Vagina (tissue), 2 donors: ENCODE measurements at places on chromosomes 11 and 22.
A peak's percentile ranks its signal among the peaks of the same experiment; 100 is the strongest.

- no peaks in the 10 kb centered on the region for H3K4me1 ChIP-seq
- H3K27me3 ChIP-seq, result no peaks in the 10 kb centered on the region
- peaks cover 32% of the 10 kb centered on the region for H3K36me3 ChIP-seq
- H3K27ac ChIP-seq, result no peak overlapping the region
- DNase-seq, result no peak
- H3K4me3 ChIP-seq, result no peak overlapping the region
These were observed 28.9 kb upstream of the CARS1 start for GRCh38 chr11:3086114-3086513.

DNA sequence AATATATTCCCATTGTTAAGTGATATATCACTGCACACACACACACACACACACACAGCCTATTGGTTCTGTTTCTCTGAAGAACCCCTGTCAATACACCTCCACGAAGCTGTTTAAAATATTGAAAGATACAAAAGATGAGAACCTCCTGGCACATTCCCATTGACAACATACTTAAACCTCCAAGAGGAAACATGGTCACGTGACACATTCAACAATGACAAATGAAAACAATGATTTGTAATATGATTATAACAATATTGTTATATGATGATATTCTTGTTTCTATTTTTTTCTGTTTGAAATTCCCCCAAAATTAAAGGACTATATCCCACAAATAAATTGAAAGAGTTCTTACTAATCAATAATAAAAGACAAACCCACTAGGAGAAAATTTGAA is 1344.9 kb downstream of the BRD1 start:
- H3K4me1 ChIP-seq, result no peaks in the 10 kb centered on the region
- no peaks in the 10 kb centered on the region for H3K36me3 ChIP-seq
- no peak overlapping the region for H3K27ac ChIP-seq
- H3K4me3 ChIP-seq, result no peak overlapping the region
- no peak for DNase-seq

- H3K27ac ChIP-seq, result peak overlapping the region; percentile 72
- no peaks in the 10 kb centered on the region for H3K36me3 ChIP-seq
- peak overlapping the region; percentile 36 for H3K4me3 ChIP-seq
These were observed 10.7 kb upstream of the NLRP6 start for GRCh38 chr11:267491-267994.

- no peak for DNase-seq
- H3K27ac ChIP-seq, result no peak overlapping the region
- no peak overlapping the region for H3K4me3 ChIP-seq
- H3K27me3 ChIP-seq, result no peaks in the 10 kb centered on the region
- H3K4me1 ChIP-seq, result peaks cover 11% of the 10 kb centered on the region
- no peaks in the 10 kb centered on the region for H3K36me3 ChIP-seq
These were observed 66.7 kb downstream of the MICAL3 start for GRCh38 chr22:17957693-17958092.

GRCh38 chr11:46239801-46240061 is 37.7 kb upstream of the CREB3L1 start:
- H3K27me3 ChIP-seq, result no peaks in the 10 kb centered on the region
- peak overlapping the region; percentile 86 for H3K27ac ChIP-seq
- no peak for DNase-seq
- peaks cover 34% of the 10 kb centered on the region for H3K4me1 ChIP-seq
- no peaks in the 10 kb centered on the region for H3K36me3 ChIP-seq
- H3K4me3 ChIP-seq, result no peak overlapping the region

- no peaks in the 10 kb centered on the region for H3K36me3 ChIP-seq
- no peak for DNase-seq
- H3K4me3 ChIP-seq, result no peak overlapping the region
- H3K4me1 ChIP-seq, result peaks cover 75% of the 10 kb centered on the region
- peak overlapping the region; percentile 16 for H3K27ac ChIP-seq
These were observed 5.0 kb downstream of the DGKZ start for GRCh38 chr11:46352063-46352841.

- H3K4me1 ChIP-seq, result no peaks in the 10 kb centered on the region
- H3K27ac ChIP-seq, result no peak overlapping the region
- no peak overlapping the region for H3K4me3 ChIP-seq
- H3K27me3 ChIP-seq, result no peaks in the 10 kb centered on the region
- DNase-seq, result no peak
These were observed 397.5 kb downstream of the ETS1 start for GRCh38 chr11:128189823-128190222.

DNA sequence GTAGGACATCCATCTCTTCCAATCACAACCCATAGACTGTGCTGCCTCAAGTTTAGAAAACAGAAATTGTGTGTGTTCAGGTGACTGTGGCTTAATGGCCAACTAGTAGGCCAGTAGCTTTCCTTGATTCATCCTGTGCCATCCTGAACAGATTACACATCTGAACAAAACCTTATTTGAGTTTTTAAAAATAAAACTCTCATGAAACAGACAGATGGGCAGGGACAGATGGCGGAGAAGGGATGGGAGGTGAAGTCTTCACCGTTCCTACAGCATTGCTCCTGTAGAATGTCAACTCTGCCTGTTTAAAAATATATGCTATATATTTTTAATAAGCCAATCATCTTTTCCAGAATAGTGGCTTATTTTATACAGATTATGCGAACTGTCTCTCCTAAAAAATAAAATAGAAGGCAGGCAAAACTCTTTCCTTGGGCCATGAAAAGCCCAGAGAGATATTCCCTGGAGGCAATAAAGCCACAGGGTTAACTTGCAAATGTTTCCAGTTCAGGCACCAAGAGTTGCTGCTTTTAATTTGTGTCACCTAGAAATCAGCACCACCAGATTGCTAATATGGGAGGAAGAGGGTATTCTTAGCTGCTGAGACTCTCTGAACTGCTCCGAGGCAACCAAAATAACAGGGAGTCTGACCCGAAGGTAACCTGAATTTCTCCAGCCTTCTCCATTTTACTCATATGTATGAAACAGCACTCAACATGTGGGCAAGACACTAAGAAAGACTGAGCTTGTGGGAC is 861.2 kb downstream of the OPCML start:
- no peaks in the 10 kb centered on the region for H3K36me3 ChIP-seq
- H3K27me3 ChIP-seq, result no peaks in the 10 kb centered on the region
- no peak overlapping the region for H3K4me3 ChIP-seq
- no peaks in the 10 kb centered on the region for H3K4me1 ChIP-seq

DNA sequence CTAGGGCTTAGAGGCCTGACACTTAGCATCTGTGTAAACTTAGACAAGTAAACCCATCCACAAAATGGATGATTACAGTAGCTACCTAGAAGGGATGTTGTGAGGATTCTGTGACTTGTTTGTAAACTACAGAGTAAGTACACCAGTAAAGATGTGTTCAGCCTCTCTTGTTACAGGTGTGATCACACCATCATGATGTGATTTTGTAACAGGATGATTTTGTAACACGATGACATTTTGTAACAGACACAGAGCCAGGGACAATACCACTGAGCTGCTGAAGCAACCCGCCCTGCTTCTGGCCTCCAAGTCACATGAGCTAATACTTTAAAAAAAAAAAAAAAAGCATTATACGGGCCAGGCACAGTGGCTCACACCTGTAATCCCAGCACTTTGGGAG is 17.0 kb downstream of the FADD start:
- no peaks in the 10 kb centered on the region for H3K36me3 ChIP-seq
- H3K4me1 ChIP-seq, result no peaks in the 10 kb centered on the region
- no peak for DNase-seq
- H3K27ac ChIP-seq, result no peak overlapping the region
- H3K27me3 ChIP-seq, result no peaks in the 10 kb centered on the region

GRCh38 chr11:96035740-96036078 is 111.8 kb upstream of the MTMR2 start:
- H3K36me3 ChIP-seq, result no peaks in the 10 kb centered on the region
- peaks cover 19% of the 10 kb centered on the region for H3K4me1 ChIP-seq
- no peaks in the 10 kb centered on the region for H3K27me3 ChIP-seq
- no peak overlapping the region for H3K4me3 ChIP-seq
- no peak overlapping the region for H3K27ac ChIP-seq

- peaks cover 54% of the 10 kb centered on the region for H3K36me3 ChIP-seq
- peaks cover 22% of the 10 kb centered on the region for H3K4me1 ChIP-seq
- no peaks in the 10 kb centered on the region for H3K27me3 ChIP-seq
- no peak overlapping the region for H3K4me3 ChIP-seq
- no peak for DNase-seq
These were observed 1.5 kb downstream of the ZPR1 start for GRCh38 chr11:116786326-116786725.

- H3K27me3 ChIP-seq, result no peaks in the 10 kb centered on the region
- no peak for DNase-seq
- no peak overlapping the region for H3K4me3 ChIP-seq
These were observed 158.8 kb upstream of the NAV2 start for GRCh38 chr11:19553683-19554333.

GRCh38 chr11:69943066-69943465 is 123.8 kb upstream of the FGF3 start:
- peaks cover 8% of the 10 kb centered on the region for H3K4me1 ChIP-seq
- H3K36me3 ChIP-seq, result no peaks in the 10 kb centered on the region
- DNase-seq, result no peak
- no peaks in the 10 kb centered on the region for H3K27me3 ChIP-seq
- no peak overlapping the region for H3K4me3 ChIP-seq

- DNase-seq, result no peak
- peak overlapping the region; percentile 84 for H3K4me3 ChIP-seq
- H3K4me1 ChIP-seq, result peaks cover 45% of the 10 kb centered on the region
- no peaks in the 10 kb centered on the region for H3K27me3 ChIP-seq
- peak overlapping the region; percentile 98 for H3K27ac ChIP-seq
- no peaks in the 10 kb centered on the region for H3K36me3 ChIP-seq
These were observed 613 bp upstream of the ARHGEF17 start for GRCh38 chr11:73307323-73308002.

DNA sequence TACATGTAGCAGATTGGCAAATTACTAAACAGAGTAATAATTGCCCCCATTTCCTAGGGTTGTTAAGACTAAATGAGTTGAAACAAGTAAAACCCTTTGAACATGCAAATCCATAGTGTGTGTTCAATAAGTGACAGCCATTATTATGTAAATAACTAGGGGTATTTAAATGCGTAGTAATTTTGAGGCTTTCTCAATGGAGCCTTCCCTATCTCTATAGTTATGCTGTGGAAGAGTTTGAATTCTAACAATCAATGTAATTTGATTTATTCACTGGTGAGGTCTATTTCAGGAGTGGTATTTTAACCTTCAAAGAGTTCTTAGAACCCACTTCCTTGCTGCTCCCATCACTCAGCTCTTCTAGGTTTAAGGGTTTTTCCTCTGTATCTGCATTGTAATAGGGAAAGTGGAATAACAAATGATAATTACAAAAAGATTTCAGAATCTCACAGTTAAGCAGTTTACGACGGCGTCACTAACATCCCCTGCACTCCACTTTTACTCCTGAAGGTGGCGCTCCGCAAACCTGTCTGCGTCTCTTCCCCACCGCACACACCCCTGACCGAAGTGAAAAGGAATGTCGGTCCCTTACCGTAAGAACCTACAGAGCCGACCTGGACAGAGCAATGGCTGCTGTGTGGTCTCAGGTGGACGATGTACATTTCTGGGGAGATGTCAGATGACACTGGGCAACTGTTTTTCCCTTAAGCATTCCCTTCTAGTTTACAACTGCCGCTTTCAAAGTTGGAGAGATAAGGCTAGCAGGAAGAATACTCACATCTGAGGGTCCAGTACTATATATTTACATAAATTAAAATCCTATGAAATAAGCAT is 80.8 kb downstream of the ZC3H12C start:
- DNase-seq, result no peak
- H3K27me3 ChIP-seq, result no peaks in the 10 kb centered on the region
- no peaks in the 10 kb centered on the region for H3K36me3 ChIP-seq
- peaks cover 9% of the 10 kb centered on the region for H3K4me1 ChIP-seq
- H3K4me3 ChIP-seq, result no peak overlapping the region

- peak overlapping the region; percentile 39 for H3K27ac ChIP-seq
- no peaks in the 10 kb centered on the region for H3K27me3 ChIP-seq
- H3K4me3 ChIP-seq, result no peak overlapping the region
- H3K36me3 ChIP-seq, result no peaks in the 10 kb centered on the region
- DNase-seq, result no peak
- peaks cover 15% of the 10 kb centered on the region for H3K4me1 ChIP-seq
These were observed 34.2 kb downstream of the MRGPRD start for GRCh38 chr11:68946416-68947090.

- peaks cover 72% of the 10 kb centered on the region for H3K36me3 ChIP-seq
- no peak for DNase-seq
- no peak overlapping the region for H3K4me3 ChIP-seq
- H3K27me3 ChIP-seq, result no peaks in the 10 kb centered on the region
- no peaks in the 10 kb centered on the region for H3K4me1 ChIP-seq
- H3K27ac ChIP-seq, result no peak overlapping the region
These were observed 19.8 kb downstream of the MCM5 start for GRCh38 chr22:35419756-35420155.

- no peak overlapping the region for H3K27ac ChIP-seq
- no peak for DNase-seq
- no peaks in the 10 kb centered on the region for H3K27me3 ChIP-seq
- H3K4me1 ChIP-seq, result peaks cover 8% of the 10 kb centered on the region
- H3K4me3 ChIP-seq, result no peak overlapping the region
- H3K36me3 ChIP-seq, result no peaks in the 10 kb centered on the region
These were observed 154.4 kb downstream of the NAV2 start for GRCh38 chr11:19867064-19867463.

- no peak overlapping the region for H3K4me3 ChIP-seq
- H3K27ac ChIP-seq, result no peak overlapping the region
- no peaks in the 10 kb centered on the region for H3K27me3 ChIP-seq
These were observed 35.4 kb upstream of the SORL1-AS1 start for GRCh38 chr11:121488170-121488569.

GRCh38 chr22:24775769-24776492 is 1.4 kb upstream of the PIWIL3 start:
- H3K36me3 ChIP-seq, result no peaks in the 10 kb centered on the region
- H3K27ac ChIP-seq, result no peak overlapping the region
- no peak overlapping the region for H3K4me3 ChIP-seq
- peaks cover 9% of the 10 kb centered on the region for H3K4me1 ChIP-seq
- no peaks in the 10 kb centered on the region for H3K27me3 ChIP-seq

DNA sequence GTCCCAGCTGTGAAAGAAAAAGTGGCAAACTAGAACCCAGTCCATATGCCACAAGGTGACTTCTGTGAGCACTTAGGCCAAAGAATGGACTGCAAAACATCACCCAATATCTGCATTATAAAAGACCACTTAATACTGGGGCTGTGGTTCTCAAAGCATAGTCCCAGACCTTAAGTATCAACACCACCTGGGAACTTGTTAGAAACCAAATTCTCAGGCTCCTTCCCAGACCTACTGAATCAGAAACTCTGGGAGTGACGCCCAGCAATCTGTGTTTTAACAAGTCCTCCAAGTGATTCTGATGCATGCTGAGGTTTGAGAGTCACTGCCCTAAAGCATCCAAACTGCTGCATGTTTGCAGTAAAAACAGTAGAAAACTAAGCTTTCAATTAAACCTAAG is 81.3 kb downstream of the SERGEF start:
- H3K4me1 ChIP-seq, result peaks cover 13% of the 10 kb centered on the region
- no peaks in the 10 kb centered on the region for H3K36me3 ChIP-seq
- H3K27me3 ChIP-seq, result no peaks in the 10 kb centered on the region

DNA sequence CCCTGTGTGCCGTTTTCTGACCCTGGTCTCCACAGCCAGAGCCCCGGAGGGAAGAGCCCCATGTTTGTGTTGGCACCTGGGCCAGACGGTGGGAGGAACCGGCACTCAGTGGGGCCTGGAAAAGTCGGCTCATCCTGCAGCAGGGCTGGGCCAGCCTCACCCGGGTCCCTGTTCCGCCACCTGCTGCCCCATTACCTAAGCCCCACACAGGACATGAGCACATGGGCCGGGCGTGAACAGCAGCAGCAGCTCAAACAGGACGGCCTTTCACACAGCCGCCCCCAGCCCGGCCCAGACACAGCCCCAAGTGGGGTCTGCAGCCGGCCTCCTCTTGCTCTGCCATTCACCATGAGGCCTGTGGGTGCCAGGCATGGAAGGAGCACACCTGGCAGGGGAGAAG is 302.4 kb downstream of the MN1 start:
- no peaks in the 10 kb centered on the region for H3K36me3 ChIP-seq
- H3K27me3 ChIP-seq, result no peaks in the 10 kb centered on the region
- H3K27ac ChIP-seq, result no peak overlapping the region
- DNase-seq, result no peak
- no peaks in the 10 kb centered on the region for H3K4me1 ChIP-seq
